Frontal cortex (tissue), 4 donors: ENCODE measurements at places on chromosomes 2 and 18. TPM values are rescaled to one million over a fixed set of nuclear protein-coding genes. Genes with fewer than 3 reads are reported as not detected.

GRCh38 chr18:457140-457519, 43.4 kb downstream of the COLEC12 start:
- no peak for DNase-seq

GRCh38 chr2:192327576-192327975, 132.8 kb upstream of the TMEFF2 start:
- no peak for DNase-seq

GRCh38 chr18:35753306-35753910, 171.9 kb downstream of the GALNT1 start:
- no peak for DNase-seq

GRCh38 chr2:27683390-27684071, 19.8 kb downstream of the SLC4A1AP start:
- DNase-seq, result no peak

DNA sequence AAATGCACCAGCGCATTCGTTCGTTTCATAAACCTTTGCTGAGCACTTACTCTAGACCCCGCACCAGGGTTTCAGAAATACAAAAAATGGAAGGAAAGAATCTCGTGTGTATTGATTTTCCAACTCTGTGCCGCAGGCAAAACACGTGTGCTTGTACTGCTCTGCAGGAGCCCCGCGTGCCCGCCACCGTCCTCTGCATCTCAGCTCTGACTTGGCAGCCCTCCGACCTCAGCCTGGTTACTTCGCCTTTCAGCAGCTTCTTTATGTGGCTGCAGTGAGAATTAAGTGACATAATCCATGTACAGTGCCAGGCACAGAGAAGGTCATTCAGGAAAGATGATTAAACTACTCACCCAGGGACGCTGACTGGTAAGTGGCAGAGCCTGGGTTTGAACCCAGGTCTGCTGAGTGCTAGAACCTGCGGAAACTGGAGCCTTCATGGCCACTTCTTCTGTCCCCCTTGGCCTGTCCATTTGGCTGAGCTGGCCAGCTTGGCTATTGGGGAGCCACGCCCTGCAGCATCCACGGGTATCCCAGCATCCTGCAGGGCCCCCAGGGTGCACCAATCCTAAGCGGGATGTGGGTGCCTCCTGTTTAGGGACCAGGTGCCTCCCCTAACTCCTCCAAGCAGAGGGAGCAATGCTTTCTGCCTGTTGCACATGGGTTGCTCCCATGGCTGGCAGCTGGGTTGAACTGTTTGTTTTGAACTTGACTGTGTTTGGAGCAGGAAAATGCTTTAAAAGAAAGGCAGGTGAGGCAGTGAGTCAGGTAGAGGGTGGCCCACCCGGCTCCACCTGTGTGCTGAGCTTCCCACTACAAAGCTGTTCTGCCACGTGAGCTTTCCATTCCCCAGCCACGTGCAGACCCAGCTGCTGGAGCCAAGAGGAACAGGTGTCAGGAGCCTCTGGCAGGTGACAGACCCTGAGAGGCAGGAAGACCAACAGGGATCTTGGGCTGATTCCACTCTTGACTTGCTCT, 34.3 kb downstream of the INHBB start:
- DNase-seq, result no peak

- no peak for DNase-seq
Measured at GRCh38 chr2:127747621-127748020, 46.3 kb downstream of the SFT2D3 start.

DNA sequence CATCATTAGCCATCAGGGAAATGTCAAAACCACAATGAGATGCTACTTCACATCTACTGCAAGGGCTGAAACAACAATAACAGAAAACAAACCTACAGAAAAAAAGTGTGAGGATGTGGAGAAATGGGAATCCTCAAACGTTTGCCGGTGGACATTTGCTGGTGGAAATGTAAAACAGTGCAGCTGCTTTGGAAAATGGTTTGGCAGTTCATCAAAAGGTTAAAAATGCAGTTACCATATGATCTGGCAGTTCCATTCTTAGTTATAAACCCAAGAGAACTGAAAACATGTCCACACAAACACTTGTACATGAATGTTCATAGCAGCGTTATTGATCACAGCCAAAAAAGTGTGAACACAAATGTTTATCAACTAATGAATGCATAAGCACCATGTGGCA, 44.2 kb downstream of the PROC start:
- no peak for DNase-seq

DNA sequence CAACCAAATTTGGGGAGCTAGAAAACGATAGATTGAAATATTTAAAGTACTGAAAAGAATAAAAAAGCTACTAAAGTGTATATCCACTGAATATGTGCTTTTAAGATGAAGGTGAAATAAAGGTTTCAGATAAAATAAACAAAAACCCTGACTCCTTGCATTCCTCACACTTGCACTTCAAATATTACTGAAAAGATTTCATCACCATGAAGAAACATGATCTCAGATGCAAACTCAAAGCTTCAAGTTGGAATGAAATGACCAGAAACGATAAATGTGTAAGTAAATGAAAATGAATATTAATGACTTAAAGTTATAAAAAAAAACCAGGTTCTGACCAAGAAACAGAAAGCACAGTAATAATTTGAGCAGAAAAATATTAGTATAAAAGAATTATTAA, 1246.0 kb upstream of the ACVR2A start:
- DNase-seq, result no peak

DNA sequence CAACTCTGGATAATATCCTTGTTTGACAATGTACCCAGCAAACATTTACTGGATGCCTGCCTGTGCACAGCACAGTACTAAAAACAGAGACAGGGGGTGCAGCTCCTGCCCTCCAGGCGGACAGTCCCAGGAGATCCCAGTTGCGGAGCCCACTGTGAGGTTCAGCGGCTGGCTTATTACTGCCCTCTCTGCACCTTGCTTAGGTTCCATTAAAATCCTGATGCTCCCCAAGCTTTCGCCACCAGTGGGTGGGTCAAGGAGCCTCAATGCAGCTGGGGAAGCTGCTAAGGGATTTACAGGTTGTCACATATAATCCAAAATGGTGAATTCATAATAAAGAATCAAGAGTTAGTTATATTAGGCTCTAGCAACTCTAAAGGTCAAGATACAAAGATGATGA, 38.3 kb downstream of the CRACDL start:
- no peak for DNase-seq

GRCh38 chr2:28610583-28611201, 114.8 kb downstream of the PLB1 start:
- no peak for DNase-seq

GRCh38 chr2:68428126-68428525, 39.0 kb downstream of the FBXO48 start:
- no peak for DNase-seq

DNA sequence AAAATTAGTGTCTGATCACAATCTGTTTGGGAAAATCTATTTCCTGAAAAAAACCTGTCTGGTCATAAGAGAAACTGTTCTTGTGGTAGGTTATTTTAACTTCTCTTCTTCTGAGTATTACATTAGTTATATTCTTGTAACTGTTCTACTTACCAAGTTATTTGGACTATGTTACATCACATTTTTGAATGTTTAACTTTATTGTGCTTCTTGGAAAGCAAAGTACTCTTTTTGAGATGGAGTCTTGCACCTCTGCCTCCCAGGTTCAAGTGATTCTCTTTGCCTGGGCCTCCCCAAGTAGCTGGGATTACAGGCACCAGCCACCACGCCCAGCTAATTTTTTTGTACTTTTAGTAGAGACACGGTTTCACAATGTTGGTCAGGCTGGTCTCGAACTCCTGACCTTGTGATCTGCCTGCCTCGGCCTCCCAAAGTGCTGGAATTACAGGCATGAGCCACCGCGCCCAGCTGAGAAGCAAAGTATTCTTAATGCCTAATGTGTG, 39.4 kb downstream of the AFTPH start:
- no peak for DNase-seq

GRCh38 chr2:182558564-182558963, 131.7 kb upstream of the PDE1A start:
- no peak for DNase-seq

- DNase-seq, result no peak
Measured at GRCh38 chr2:98564541-98565132, 43.7 kb downstream of the COA5 start.

- no peak for DNase-seq
Measured at GRCh38 chr18:67730886-67731285, 214.4 kb upstream of the DSEL start.

DNA sequence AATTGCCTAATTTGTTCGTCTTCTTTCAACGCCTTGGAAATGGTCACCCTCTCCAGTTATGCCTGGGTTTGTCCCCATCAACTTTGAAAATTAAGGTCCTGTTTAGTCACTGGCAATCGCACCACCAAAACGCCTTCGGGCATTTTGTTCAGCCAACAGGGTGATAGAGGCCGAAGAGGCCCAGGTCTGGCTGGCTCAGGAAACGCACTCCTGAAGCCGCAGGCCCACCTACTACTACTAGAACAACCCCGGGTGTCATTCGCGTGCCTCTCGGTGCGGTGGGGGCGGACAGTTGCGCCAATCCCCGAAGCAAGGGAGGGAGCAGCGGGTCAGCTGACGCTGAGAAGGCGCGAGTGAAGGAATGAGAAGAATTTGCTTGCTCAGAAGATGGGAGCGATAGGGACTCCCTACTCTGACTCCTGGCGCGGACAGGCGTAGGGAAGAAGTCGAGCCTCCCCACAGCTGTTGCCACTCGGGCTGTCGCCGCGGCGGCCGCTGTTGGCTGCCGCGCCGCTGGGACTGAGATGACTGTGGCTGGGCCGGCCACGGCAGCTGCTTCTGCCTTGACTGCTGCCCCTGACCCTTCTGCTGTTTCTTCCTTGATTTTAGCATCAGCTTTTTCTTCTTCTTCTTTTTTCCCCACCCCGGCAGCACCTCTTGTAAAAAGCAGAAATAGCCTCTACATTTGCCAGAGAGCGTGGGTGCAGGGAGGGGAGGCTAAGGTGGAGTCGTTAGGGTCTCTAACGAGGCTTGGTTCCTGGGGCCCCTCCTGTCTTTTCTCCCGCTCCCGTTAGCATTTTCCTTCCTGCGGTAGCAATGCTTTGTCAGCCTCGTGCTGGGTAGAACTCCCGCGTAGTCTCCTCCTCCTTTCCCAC, 387.6 kb downstream of the FIGN start:
- DNase-seq, result peak; percentile 45

GRCh38 chr2:10614939-10615338, 74.8 kb downstream of the NOL10 start:
- DNase-seq, result no peak

DNA sequence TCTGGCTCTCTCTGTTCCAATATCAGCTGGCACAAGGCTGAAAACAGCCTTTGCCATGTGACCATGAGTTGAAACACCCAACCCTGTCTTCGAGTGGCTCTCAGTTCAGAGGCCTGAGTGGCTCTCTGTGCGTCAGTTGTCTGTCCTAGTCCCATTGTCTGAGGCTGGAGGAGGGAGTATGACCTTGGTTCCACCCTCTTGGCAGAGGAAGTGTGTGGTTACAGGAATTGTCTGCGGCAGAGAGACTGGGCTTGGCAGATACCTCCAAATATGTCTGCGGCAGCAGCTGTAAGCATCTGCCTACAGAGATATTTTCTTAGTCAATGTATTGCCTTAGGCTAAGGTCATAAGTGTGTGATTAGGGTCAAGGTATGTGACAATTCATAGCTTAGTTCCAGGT, 32.6 kb downstream of the CNGA3 start:
- DNase-seq, result no peak

DNA sequence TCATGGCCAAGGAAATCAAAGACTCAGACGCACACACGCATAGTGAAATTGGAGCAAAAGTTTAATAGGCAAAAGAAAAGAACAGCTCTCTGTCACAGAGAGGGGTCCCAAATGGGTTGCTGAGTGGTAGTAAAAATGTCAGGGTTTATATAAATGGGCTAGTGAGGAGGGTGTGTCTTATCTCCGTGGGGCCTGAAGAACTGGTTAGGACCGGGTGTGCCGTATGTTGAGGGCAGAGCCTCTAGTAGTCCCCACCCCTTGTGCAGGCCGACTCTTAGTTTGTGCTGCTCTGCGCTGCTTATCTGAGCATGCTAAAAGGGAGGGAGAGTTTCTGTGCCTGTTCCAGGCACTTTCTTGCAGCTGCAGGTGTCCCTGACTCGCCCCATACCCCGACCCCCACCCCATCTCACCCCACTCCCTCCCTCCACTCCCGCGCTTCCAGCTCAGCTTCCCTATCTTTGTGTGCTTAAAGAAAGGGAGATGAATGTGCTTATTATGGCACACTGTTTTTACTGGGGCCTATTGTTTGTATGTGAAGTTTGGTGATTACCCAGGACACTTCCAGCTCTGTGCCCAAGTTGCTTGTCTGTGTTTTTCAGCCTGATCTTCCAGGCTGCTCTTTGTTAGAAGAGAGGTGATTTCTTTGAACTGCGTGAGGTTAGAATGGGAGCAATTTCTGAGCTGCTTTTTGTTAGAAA, 167.4 kb downstream of the SPAG16 start:
- DNase-seq, result no peak

GRCh38 chr2:55782528-55783173, 89.0 kb upstream of the PNPT1 start:
- no peak for DNase-seq

DNA sequence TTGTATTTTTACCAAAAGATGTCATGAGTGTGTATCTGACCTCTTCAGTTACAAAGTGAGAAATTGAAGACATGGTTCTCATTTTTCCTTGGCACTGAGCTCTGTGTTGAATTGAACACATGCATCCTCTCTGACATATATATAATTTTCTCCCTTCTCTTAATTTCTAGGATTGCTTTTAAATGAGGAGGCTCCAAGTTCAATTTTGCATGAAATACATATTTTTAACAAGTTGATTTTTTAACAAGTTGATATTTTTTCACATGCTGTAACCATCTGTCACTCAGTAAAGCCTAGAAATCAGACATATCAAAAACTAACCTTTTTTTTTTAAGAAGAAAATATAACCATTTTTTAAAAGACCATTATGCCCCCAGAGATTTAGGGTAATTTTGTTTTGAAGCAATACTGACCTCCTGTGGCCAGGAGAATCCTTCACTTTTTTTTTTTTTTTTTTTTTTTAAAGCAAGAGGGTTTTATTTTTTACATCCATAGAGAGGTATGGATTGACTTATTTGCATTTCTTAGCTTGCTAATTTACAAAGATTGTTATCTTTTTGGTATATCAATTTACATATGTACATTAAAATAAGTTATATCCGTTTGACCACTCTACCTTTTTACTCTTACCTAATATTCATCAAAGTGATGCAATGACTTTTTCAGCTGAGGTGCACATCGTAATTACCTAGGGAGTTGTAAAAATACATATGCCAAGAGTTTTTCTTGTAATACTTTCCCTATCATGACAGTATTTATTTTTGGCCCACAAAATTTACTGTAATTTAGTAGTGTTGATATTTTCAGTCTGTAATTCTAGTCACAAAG, 161.8 kb downstream of the SOCS6 start:
- DNase-seq, result no peak

Gene VPS4B
- 40.8 TPM for total RNA-seq

Gene RESP18
- 0.82 TPM for total RNA-seq

Gene STAT4
- total RNA-seq, result 5.3 TPM

Gene SERPINB7
- total RNA-seq, result not detected

Gene STEAP3
- total RNA-seq, result under 0.01 TPM

Gene KIAA2012
- total RNA-seq, result 0.82 TPM

Gene FAM110C
- 8.6 TPM for total RNA-seq

Gene ABCB11
- total RNA-seq, result under 0.01 TPM

Gene TEKT4
- under 0.01 TPM for total RNA-seq

Gene POMC
- total RNA-seq, result 1.2 TPM

Gene LIMS4
- total RNA-seq, result 0.41 TPM
